ENCODE measurements at places on chromosomes 6 and 20. TPM values are rescaled to one million over a fixed set of nuclear protein-coding genes. Genes with fewer than 3 reads are reported as not detected.
A peak's percentile ranks its signal among the peaks of the same experiment; 100 is the strongest.

Gene PAK5
- polyA plus RNA-seq: 0.60 TPM

Gene SASH1
- 20.0 TPM for polyA plus RNA-seq

Gene PRRT1
- polyA plus RNA-seq: 2.5 TPM

Gene CDK5RAP1
- polyA plus RNA-seq: 31.2 TPM

Gene CALHM4
- 0.26 TPM for polyA plus RNA-seq

Gene SLC35F1
- 3.9 TPM for polyA plus RNA-seq

Gene SS18L1
- polyA plus RNA-seq: 26.4 TPM

Gene RCAN2
- 30.7 TPM for polyA plus RNA-seq

GRCh38 chr6:34073540-34073939 is 72.3 kb downstream of the GRM4 start:
- no peak for DNase-seq

DNA sequence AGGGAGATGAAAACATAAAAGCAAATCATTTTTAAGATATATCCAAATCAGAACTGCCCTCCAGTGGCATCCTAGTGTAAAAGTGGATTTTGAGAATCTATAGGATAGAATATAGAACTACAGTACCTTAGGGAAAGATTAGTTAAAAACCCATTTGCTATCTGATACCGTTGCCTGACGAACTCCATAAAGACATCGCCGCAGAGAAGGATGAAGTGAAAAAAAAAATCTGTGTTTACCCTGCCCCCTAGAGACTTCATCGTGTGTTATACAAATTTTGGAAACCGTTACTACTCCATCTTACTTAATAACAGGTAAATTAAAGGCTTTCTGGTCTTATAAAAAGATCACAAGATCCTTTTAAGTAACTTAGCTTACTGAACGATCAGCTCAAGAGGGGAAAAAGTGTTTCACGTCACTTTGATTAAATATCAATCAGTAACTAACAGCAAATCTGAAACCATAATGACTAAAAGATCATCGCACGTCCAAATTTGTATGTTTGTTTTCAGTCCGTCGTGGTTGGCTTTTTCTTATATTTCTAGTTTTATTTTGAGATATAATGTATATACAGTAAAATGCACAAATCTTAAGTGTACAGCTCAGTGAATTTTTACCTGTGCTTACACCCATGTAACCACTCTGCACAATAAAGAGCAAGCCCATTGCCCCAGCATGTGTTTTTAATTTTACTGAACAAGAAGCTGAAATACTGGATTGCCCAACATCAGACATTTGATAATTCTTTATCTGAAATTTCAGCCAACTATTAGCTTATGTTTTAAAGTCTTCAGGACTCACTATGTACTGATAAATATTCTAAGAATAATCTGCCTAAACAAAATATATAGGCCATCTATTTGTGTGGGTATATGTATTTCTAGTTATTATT is 881 bp upstream of the MCM3 start:
- no peak for DNase-seq

DNA sequence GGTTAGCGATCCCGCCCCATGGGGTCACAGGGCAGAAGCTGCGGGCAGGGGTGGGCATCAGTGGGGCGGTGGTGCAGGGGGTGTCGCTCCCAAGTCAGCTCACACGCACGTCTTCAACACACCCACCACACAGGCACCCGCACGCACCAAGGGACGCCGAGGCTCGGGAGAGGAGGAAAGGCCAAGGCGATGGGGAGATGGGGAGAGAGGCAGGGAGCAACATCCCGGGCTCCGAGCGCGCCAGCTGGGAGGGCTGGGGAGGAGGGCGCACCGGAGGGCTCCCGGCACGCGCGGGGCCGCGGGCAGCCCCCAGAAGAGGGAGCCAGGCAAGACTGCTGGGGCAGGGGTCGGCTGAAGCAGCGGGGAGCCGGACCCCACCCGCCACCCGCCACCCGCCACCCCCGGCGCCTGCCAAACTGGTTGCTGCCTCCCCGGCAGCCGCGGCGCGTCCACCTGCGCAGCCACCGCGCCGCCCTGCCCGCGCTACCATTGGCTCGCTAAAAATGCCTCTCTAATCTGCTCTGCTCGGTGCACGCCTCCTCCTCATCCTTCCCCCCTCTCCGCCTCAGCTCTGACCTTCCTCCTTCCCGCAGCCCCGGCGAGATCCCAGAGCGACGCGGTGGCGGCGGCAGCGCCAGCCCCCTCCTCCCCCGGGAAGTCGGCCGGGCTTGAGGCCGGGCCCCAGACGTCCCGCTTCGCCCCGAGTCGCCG is at the start of gene PACSIN1:
PACSIN1 (plus strand) TSS at position 546 of the 711 bp plus-strand sequence. CDS start 60,230 bp downstream, outside the sequence.
- DNase-seq: no peak

DNA sequence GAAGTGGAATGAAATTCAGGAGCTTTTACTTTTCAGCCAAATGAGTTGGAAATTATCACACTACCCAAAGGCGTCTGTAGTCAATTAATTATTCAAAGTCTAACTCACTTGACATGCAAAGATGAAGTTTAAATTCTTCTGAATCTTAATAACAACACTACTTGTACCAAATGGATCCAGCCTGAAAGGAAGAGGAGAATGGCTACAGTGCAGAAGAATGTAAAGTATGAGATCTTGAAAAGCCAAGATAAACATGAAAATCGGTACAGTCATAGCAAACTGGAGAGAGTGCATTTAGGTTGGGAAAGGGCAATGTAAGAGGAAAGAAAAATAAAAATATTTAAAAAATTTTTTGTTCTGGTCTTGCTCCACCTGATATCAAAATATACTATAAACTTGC is 195.5 kb downstream of the SIM1 start:
- no peak for DNase-seq

- DNase-seq: no peak
These were observed 16.1 kb downstream of the TTPAL start for GRCh38 chr20:44491635-44492395.

- no peak for DNase-seq
These were observed 125.1 kb upstream of the QKI start for GRCh38 chr6:163289447-163289846.

- DNase-seq: no peak
These were observed 93.4 kb downstream of the KHDRBS2 start for GRCh38 chr6:62192593-62192992.

DNA sequence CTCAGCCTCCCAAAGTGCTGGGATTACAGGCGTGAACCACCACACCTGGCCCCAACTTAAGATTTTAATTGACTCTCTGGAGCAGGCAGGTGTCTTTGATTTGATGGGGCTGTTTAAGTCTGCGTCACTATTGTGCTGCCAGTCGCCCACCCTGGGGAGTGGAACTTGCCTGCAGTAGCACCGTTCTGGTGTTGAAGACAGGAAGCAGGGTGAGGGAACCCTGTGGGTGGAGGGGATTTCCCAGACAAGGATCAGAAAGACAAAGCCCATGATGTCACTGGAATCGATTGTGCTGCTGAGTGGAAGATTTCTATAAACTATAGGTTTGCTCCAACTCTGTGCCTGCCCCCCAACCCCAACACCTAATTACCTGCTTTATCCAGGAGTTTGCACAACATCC is 11.0 kb downstream of the ALDH8A1 start:
- DNase-seq: no peak

DNA sequence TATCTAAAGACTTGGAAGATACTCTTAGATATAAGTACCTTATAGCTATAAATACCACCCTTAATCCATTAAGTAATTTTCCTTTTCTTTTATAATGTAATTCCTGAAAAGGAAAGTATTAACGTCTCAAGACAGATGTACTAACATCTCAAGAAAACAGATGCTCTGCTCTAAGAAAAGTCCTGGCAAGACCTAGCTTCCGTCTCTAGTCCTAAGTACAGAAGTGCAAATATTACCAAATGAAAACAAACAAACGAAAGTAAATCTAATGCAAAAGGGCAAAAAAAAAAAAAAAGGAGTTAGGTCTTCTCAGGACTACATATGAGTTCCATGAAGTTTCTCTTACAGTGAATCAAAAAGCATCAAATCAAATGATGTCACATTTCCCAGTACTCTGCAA is 106.8 kb upstream of the PDE10A start:
- no peak for DNase-seq

- DNase-seq: no peak
These were observed 76.4 kb downstream of the OGFRL1 start for GRCh38 chr6:71364889-71365542.

GRCh38 chr6:113396730-113397129 is 460.4 kb upstream of the MARCKS start:
- DNase-seq: no peak

DNA sequence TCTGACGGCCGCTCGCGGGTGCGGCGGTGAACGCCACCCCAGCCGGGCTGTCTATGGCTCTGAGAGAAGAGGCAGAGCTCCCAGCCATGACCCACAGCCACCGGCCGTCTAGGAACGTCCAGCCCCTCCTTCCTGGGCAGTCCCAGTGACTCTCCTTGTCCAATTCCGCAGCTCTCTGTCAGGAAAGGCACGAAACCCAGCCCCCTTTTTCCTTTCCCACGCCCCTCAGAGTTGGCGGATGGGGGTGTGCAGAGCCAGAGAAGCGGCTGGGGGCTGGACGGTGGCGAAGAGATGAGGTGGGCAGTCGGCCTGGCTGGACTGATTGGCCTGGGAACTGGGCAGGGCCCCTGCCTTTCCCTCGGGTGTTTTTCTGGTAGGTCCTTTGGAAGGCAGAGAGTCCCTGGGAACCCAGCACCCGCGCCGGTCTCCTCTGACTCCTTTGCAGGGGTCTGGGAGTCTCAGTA is 1.5 kb downstream of the EBF4 start:
- no peak for DNase-seq

- DNase-seq: no peak
These were observed 67.9 kb downstream of the BANF2 start for GRCh38 chr20:17767624-17768023.

- DNase-seq: no peak
These were observed 77.0 kb downstream of the PLCB1 start for GRCh38 chr20:8209061-8209460.

DNA sequence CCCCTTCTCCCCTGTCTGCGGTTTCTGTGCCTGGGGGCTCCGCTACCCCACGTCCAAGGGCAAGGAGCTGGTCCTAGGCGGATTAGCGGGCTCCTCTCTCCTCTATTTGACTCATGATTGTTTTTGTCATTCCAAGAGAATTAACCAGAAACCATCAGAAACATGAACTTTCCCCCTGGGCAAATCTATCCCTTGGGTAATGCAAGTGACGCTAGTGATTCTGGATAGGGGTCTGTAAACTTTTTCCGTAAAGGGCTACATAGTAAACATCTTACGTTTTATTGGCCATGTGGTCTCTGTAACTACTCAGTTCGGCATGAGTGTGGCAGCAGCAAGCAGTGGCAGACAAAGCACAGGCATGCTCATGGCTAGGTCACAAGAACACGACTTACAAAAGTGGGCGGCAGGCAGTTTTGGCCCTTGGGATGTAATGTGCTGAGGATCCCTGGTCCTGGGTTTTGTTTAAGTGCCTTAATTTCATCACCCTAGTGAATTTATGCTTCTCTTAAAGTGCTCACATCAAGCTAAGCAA is 654 bp downstream of the CST11 start:
- DNase-seq: no peak

GRCh38 chr20:44614525-44614924 is 32.1 kb downstream of the PKIG start:
- no peak for DNase-seq

GRCh38 chr6:100446115-100447080 is 18.3 kb downstream of the SIM1 start:
- no peak for DNase-seq

DNA sequence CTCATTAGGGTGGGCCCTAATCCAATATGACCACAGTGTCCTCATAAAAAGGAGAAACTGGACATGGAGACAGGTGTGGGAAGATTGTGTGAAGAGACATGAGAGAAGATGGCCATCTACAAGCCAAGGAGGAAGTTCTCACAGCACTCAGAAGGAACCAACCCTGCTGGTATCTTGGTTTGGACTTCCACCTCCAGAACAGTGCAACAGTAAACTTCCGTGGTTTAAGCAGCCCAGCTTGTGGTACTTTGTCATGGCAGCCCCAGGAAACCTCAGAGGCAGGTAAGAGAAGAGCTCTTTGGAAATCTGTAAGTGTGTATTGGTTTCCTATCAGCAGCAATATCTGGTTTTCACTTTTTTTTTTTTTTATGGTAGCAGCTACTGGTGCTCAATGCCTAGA is 16.5 kb upstream of the CNKSR3 start:
- DNase-seq: no peak

DNA sequence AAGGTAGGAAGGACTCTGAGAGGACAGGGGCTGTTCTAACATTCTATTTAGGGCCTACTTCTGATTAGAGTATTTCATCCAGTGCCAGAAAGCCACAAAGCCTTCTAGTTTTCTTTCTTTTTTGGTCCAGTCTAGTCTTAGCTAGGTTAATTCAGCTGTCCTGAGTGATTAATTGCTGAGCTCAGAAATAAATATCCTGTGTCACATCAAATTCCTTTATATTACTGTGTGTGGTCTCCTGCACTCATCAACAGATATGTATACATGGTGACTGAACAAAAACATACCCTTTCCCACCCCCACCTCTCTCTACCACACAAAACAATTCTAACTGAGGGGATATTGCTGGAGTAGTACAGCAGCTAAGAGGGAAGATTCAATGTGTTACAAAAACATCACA is 601.5 kb upstream of the NRSN1 start:
- DNase-seq: peak; percentile 42

DNA sequence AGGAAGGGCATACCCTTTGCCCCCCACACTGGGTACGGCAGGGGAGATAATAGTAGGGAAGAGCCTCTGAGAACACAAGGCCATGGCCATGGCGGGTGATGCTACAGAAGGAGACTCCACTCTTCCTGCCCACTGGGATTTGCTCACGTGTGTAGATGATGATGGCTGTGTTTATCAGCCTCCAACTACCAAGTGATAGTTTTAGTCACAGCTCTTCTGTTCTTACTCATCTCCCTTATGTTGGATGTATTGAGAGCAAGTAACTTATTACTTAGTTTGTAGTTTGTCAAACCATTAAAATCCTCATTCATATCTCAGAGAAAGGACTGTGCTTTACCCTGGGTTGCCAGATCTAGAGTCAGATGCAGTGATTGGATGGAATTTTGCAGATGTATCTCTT is 66.0 kb downstream of the CDH26 start:
- no peak for DNase-seq

- no peak for DNase-seq
These were observed 128.5 kb downstream of the HFE start for GRCh38 chr6:26215585-26216358.

DNA sequence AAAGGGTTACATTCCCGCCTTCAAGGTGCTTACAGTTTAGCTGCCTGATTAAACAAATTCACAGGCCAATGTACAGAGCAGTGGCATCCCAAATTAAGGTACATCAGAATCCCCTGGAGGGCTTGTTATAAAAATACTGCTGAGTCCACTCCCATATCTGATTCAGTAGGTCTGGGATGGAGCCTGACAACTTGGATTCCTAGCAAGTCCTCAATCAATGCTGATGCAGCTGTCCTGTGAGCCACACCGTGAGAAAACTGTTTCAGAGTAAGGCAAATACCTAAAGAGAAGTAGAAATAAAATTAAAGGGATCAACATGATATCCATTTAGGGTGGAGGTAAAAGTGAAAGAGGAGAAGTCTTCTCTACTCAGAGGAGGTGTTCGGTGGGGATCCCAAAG is 16.5 kb downstream of the NHSL1 start:
- no peak for DNase-seq
